ENCODE measurements at places on chromosomes 2 and 18.

GRCh38 chr2:16034151-16034974, 94.0 kb downstream of the MYCN start:
- H3K27me3 ChIP-seq, result no peaks in the 10 kb centered on the region
- H3K4me3 ChIP-seq, result no peak overlapping the region
- no peaks in the 10 kb centered on the region for H3K4me1 ChIP-seq

- H3K27ac ChIP-seq, result no peak overlapping the region
- H3K4me3 ChIP-seq, result no peak overlapping the region
- H3K36me3 ChIP-seq, result no peaks in the 10 kb centered on the region
- H3K4me1 ChIP-seq, result no peaks in the 10 kb centered on the region
- H3K27me3 ChIP-seq, result no peaks in the 10 kb centered on the region
- DNase-seq, result peak; percentile 43
Observed at GRCh38 chr2:173524256-173524955, 169.7 kb downstream of the CDCA7 start.

- no peaks in the 10 kb centered on the region for H3K27me3 ChIP-seq
- no peaks in the 10 kb centered on the region for H3K4me1 ChIP-seq
- no peaks in the 10 kb centered on the region for H3K36me3 ChIP-seq
Observed at GRCh38 chr2:58976375-58977071, 735.4 kb upstream of the FANCL start.

DNA sequence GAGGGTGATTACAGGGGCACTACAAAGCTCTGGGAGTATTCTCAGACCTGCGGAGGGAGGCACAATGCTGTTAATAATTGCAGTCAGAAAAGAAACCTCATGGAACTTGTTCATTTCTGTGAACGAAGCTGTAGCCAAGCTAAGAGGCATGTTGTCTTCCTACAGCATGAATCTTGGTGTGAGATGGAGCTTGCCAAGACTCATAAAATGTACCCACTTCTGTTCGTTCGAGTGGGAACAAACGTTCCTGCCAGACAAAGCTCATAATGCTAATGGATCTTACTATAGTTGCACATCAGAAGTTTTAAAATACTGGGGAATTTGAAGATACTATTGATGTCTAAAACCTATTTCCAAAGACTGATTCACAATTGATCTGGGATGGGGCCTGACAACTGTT, 489.1 kb downstream of the ZEB2 start:
- no peak overlapping the region for H3K27ac ChIP-seq
- no peak for DNase-seq
- no peak overlapping the region for H3K4me3 ChIP-seq
- H3K27me3 ChIP-seq, result no peaks in the 10 kb centered on the region
- no peaks in the 10 kb centered on the region for H3K4me1 ChIP-seq
- H3K36me3 ChIP-seq, result no peaks in the 10 kb centered on the region

DNA sequence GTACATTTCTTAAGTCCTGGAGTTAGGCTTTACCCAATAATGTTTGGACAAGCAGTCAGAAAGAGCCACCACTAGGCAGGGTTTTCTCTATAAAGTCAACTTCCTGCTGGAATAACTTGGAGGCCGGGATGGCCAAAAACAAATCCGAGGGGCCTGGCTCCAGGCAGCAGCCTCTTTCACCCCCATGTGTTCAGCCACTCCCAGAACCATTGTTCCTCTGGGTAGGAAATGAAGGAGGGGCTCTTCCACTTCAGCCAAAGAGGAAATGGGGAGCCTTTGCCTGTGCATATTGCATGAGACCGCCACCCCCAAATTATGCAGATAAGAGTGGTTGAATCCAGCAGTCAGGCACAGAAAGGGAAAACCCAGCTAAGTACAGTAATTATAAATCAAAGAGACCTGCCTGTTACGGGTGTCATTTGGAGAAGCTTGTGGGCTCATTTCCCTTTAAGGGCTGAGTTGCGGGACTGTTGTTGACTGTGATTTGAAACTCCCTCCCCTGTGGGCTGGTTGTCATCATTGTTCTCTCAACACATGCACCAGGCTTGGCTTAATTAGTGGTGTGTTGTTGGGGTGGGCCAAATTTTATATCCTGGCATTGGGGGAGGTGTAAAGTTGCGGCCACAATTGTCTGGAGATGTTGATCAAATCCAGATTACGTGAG, 212.8 kb upstream of the SOX11 start:
- no peaks in the 10 kb centered on the region for H3K27me3 ChIP-seq
- no peaks in the 10 kb centered on the region for H3K36me3 ChIP-seq
- no peak overlapping the region for H3K4me3 ChIP-seq
- H3K27ac ChIP-seq, result no peak overlapping the region
- H3K4me1 ChIP-seq, result no peaks in the 10 kb centered on the region

- H3K36me3 ChIP-seq, result no peaks in the 10 kb centered on the region
- H3K27me3 ChIP-seq, result no peaks in the 10 kb centered on the region
- DNase-seq, result no peak
Observed at GRCh38 chr2:1976112-1976511, 231.8 kb upstream of the PXDN start.

DNA sequence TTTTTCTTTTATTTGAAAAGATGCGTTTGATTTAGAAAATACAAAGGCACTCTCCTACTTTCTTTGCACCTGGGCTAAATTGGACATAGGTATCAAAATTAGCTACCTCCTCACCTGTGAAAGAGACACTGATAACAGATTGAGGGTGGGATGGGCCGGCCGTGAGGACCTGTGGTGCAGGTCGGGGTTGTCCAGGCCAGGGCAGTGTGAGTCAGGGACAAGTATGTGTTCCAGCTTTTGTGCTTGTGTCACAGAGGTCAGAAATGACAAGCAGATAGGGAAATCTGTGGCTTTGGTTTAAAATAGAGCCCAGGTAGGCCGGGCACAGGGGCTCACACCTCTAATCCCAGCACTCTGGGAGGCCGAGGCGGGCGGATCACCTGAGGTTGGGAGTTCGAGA, 22.6 kb downstream of the MYL12B start:
- H3K36me3 ChIP-seq, result no peaks in the 10 kb centered on the region
- no peaks in the 10 kb centered on the region for H3K27me3 ChIP-seq
- no peak overlapping the region for H3K27ac ChIP-seq
- DNase-seq, result no peak
- H3K4me1 ChIP-seq, result no peaks in the 10 kb centered on the region
- no peak overlapping the region for H3K4me3 ChIP-seq

DNA sequence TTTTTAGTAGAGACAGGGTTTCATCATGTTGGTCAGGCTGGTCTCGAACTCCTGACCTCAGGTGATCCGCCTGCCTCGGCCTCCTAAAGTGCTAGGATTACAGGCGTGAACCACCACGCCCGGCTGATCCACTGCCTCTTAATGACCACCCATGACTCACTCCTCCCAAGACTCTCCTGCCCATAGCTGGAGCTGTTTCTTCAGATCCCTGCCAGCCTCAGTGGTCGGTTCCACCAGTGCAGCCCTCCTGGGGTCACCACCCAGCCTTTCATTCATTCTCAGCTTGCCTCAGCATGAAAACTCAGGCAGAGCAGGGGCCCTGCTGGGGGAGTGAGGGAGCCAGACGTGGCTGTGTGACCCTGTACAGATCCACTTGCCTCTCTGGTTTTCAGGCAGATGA, 12.5 kb downstream of the KCNIP3 start:
- DNase-seq, result no peak
- H3K4me1 ChIP-seq, result no peaks in the 10 kb centered on the region
- no peak overlapping the region for H3K4me3 ChIP-seq
- H3K27ac ChIP-seq, result no peak overlapping the region
- no peaks in the 10 kb centered on the region for H3K36me3 ChIP-seq
